ENCODE measurements at places on chromosomes 5 and 9.

DNA sequence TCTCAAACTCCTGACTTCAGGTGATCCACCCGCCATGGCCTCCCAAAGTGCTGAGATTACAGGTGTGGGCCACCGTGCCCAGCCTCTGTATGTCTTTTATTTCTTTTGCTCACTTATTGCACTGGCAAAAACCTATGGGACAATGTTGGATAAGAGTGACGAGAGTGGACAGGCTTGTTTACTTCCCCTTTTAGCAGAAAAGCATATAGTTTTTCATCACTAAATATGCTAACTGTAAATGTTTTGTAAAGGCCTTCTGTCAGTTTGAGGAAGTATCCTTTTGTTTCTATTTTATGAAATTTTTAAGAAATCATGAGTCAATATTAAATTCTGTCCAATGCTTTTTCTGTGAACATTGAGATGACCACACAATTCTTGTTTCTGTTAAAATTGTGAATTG lies 103.3 kb downstream of the AUH start:
- no peak for DNase-seq

DNA sequence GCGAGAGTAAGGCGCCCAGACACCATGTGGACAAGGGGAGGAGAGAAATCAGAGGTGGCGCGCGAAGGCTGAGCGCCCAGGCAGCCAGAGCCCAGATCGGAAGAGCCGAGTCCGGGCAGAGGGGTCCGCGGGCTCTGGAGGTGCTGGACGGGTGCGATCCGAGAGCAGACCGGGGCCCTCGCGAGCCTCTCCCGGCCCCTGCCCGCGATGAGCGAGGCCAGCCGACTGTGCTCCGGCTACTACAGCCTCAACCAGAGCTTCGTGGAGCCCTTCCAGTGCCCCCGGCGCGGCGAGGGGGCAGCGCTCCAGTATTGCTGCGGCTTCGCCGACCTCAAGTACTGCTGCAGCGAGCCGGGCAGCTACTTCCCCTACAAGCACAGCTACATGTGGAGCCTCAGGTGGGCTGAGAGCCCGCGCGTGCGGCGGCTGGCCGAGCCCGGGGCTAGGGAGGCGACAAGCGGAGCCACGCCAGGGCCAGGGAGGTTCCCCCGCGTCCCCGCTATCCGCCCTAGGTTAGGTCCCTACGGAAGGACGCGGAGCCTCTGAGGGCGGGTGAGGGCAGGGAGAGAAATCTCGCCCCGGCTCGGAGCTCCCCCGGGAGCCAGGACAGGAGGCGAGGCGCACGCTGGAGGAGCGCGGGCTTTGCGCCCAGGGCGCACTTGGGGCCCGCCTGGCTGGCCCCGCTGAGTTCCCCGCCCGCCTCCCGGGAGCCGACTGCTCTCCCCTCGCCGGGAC lies at the start of gene SHISAL2B:
TSS of gene SHISAL2B (plus strand) at position 87 of the 735 bp plus-strand sequence. CDS start at position 208, 121 bp downstream.
- DNase-seq: no peak

DNA sequence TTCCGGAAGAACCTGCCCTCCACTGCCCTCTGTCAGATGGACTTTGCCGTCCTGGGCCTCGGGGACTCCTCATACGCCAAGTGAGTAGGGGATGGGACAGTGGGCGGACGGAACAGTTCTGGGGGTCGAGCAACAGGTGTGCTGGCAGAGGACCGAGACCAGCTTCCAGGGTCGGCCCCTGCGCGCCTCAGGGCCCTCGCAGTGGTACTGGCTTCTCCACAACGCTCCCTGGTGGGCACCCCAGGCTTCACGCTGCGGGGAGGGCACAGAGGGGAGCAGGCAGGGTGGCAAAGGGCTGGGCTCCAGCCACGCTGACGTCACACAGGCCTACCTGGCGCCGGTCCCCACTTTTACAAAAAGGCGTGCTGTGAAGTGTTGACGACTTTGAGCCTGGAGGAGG lies 7.0 kb downstream of the NDOR1 start:
- DNase-seq: no peak

GRCh38 chr9:137434498-137435380 lies 6.4 kb downstream of the ENTPD8 start:
- no peak for DNase-seq

DNA sequence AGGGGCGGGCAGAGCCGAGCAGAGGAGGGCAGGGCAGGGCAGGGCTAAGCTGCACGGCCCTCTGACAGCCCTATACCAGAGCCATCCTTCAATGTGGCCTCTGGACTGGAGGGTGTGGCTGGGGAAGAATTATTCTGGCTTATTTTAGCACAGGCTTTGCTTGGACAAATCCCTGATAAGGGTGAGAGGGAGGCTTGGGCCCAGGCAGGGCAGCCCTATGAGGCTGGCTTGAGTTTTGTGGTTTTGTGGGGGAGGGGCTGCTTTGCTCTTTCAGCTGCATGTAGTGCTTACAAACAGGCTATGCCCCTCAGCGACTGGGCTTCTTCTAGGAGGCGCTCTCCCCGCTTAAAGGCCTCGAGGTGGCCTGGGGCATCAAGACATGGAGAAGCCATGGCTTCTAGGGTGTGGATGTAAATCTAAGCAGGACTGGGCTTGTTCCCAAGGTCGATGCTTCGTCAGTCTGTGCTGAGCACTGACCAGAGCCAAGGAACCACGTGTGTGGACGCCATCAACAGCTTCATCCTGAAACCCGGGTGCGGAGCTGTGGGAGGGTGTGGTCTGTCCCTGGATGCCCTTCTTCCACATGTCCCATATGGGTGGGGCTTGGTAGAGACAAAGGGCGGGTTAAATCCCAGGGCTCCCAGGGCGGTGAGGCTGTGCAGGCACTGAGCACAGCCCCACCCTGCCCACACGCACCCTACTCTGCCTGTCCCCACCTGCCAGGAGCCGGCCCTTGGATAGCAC lies 45.7 kb upstream of the IPPK start:
- no peak for DNase-seq

DNA sequence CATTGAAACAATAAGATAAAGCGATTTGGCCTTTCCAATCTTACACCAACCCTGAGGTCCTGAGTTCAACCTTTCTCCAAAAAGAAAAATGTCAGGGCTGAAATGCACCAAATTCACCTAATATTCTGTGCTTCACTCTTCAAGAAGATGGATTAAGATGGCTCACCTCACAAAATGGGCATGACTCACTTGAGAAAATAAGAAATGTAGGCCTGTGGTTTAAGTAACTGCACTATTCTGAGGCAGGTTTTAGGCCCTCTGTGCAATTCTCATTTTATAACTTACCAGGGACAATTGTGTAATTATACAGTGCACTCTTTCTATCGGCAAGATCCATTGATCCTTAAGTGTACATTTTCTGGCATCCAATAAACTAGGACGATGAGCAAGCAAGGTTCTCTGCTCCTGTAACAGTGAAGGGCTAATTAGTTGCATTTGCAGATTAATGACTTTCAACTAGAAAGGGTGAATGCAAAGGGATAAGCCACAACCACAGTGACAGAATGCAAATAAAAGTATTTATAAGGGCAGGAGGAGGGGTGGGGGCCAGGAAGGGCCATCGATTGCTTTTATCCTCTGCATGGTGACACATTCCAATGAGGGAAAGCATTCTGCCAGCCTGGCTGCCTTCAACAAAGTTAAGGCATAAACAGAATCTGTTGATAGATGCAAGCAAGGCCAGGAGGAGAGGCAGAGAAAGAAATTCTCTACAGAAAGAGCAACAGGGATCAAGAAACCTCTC lies 214.5 kb downstream of the CAAP1 start:
- DNase-seq: no peak

GRCh38 chr5:93382188-93382825 lies 198.7 kb downstream of the NR2F1-AS1 start:
- no peak for DNase-seq

GRCh38 chr9:37437621-37438020 lies 15.1 kb downstream of the GRHPR start:
- no peak for DNase-seq

DNA sequence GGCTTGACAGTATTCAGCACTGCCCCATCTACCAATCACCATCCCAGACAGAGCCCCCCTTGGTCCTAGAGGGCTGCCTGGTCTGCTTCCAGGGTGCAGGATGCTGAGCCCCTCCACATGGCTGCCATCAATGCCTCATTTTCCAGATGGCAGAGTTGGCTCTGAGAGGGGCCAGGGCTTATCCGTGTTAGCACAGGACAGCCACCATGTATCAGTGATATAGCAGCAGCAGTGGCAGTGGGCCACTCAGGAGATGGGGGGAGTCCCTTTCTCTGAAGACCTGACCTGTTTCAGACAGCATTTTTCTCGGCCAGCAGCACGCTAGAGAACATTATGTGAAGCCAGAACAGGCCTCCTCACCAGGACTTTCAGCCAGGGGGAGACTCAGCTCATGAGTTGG lies 1.6 kb upstream of the SMIM32 start:
- no peak for DNase-seq

GRCh38 chr5:14263113-14263512 lies 120.0 kb downstream of the TRIO start:
- no peak for DNase-seq

- DNase-seq: no peak
Measured at GRCh38 chr5:83931969-83932368, 211.3 kb upstream of the HAPLN1 start.

- no peak for DNase-seq
Measured at GRCh38 chr5:122008061-122008460, 46.3 kb downstream of the SRFBP1 start.

- no peak for DNase-seq
Measured at GRCh38 chr5:125499636-125500332, 753.3 kb upstream of the ZNF608 start.

DNA sequence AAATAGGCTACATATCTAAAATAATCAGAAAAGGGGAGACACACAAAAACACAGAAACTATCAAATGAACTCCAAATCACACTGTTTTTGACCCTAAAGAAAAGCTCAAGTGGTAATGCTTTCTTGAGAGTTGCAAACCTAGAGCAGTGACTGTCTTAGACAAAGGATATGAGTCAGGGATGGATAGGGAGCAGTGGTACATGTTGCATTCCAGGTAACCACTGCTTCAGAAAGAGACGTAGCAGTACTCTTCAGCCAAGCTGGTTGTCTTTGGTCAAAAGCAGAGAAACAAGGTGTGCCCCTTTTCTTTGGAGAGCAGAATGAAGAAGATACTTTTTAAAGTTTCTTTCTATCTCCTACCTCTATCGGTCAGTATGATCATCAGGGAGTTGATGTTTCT lies 1003.6 kb downstream of the CDH9 start:
- DNase-seq: no peak

GRCh38 chr9:69027355-69028097 lies 8.0 kb upstream of the FXN start:
- DNase-seq: no peak

- DNase-seq: no peak
Measured at GRCh38 chr5:16937503-16938161, 1.5 kb upstream of the MYO10 start.

DNA sequence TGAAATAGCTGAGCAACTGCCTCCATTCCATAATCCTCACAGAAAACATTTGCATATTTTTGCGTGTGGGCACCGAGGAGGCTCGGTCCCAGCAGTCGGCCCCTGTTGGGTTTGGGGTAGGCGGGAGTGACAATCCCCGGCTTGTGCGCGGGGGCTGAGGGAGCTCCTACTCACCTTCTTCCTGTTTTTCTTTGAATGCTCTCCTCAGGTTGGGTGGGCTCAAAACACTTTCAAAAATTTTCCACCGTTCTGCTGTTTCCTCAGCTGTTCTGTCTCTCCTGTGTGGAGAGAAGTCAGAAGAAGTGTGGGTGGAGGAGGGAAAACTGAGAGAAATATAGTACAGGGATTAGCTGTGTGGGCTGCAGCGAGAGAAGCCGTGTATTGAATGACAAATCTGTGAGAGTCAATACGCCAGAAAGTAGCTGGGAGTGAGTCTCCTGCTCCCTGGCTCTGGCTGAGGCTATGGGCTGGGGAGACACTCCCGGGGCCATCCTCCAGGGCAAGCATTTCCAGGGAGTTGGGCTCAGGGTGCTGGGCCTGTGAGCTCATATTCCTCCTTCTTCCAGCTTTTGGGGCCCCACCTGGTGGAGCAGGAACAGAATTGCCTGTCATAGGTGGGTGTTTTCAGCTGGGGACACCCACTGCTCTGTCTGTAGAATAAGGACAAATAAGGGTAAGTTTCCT lies 84.7 kb downstream of the CMYA5 start:
- no peak for DNase-seq

DNA sequence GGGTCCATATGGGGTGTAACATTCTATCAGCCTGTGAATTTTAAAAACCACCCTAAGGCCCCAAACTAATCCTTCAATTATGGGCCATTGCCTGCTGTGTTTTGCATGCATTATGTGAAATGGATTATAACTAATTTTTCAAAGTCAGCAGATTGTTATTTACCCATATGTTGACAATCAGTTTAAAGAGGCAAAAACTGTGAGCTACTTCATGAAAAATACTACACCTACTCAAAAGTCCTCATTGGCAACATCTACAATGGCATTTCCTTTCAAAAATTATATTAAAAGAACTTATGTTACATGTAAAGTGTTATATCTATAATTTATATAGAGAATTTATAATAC lies 49.0 kb upstream of the KIF2A start:
- DNase-seq: no peak

- DNase-seq: no peak
Measured at GRCh38 chr5:35212122-35212982, 17.9 kb downstream of the PRLR start.

- DNase-seq: no peak
Measured at GRCh38 chr5:29822521-29822920, 1371.0 kb upstream of the CDH6 start.

GRCh38 chr5:138065102-138065501 lies 18.7 kb upstream of the WNT8A start:
- DNase-seq: no peak

- DNase-seq: peak; percentile 86
Measured at GRCh38 chr5:98454904-98455303, 318.6 kb upstream of the RGMB start.

DNA sequence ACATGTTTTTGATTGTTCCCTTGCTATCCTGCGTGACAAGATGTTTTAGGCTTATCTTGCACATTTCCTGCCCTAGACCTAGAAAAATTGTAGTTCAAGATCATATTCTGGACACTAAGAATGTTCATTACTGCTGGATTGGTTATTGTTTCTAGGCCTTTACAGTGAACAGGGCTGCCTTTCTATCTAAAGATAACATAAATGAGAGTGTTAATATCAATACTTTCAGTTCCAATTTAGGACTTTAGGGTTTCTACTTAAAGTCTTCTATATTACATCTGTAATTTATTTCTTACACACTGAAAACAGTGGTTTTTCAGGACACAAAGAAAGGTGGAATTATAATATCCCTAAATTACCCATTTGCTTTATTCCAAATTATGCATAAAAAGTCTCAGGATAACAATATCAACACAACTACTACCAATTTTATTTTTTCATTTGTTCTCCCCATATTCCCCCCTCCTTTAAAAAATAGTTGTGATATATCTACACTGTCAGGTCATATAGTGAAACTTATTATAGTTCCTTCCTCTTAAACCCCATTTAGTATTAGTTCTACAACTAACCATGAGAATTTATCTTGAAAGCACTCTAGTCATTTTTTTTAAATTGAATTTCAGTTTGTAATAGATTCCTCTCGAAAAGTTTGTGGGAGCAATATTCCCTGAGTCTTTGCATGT lies 293.9 kb upstream of the RIOK2 start:
- DNase-seq: no peak

- DNase-seq: no peak
Measured at GRCh38 chr5:150341331-150341730, 16.2 kb upstream of the TCOF1 start.

Data from skeletal muscle cell (primary cell).